ENCODE measurements at places on chromosomes 3 and 15.

DNA sequence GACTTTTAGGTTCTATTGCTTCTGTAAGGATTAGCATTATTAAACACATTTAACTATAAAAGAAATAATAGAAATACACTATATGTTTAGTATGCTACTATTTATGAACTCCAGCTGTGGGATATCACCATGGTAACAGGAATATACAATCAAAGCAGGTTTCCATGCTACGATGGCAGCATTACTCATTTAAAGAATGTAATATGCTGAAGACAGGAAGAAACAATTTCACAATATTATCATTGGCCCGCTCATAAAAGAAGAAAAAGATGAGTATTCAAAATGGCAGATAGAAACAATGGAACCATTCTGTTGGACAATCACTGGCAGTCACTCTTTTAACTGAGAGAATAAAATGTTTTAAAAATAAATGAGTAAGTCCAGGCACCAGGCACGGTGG lies 153.4 kb downstream of the CBLB start:
- DNase-seq: no peak

GRCh38 chr3:97949110-97949485 lies 23.1 kb downstream of the RIOX2 start:
- DNase-seq: no peak

DNA sequence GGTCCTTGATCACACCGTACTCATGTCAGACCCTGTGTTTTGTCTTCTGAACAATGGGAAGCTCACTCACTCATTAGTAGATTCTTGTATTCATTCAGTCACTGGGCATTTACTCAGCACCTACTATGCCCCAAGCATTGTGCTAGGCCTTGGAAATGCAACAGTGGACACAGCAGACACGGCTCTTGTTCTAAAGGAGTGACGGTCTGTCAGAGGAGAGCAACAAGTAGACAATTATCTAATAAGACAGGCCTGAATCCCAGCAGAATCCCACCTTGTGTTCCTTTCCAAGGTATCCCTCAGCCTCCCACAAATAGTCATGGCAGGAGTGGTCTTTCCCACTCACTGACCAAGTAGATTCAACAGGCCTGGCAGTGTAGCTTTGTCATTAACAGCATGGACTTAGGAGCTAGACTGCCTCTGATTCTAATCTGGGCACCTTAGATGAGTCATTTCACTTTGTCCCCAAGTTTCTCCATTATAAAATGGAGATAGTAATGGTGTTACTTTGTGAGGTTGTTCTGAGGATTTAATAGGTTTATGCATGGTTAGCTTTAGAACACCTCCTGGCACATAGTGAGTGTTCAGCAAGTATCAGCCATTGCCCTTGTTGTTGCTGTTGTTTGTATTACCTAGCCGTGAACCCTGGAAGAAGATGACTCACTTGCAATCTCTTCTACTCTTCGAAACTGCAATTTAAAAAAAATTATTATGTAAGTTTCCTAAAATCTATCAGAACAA lies 69.1 kb downstream of the SSUH2 start:
- DNase-seq: no peak

DNA sequence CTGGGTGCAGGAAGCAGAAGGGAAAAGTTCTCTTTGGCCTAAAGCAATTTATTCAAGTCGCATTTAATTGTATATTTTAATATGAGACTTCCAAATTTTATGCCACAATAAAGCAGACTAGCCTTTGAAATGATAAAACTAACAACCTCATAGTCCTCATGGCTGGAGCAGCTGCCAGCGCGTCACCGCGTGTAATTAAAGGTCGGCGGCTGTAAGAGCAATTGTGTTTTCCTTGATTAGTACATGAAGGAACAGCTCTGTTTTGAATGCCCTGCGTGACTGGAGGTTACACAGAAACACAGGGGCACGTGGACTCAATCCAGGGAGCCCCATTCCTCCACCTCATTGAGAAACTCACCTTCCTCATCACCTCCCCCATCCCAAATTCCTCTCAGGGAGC lies 10.1 kb upstream of the LRRC15 start:
- DNase-seq: peak; percentile 48

DNA sequence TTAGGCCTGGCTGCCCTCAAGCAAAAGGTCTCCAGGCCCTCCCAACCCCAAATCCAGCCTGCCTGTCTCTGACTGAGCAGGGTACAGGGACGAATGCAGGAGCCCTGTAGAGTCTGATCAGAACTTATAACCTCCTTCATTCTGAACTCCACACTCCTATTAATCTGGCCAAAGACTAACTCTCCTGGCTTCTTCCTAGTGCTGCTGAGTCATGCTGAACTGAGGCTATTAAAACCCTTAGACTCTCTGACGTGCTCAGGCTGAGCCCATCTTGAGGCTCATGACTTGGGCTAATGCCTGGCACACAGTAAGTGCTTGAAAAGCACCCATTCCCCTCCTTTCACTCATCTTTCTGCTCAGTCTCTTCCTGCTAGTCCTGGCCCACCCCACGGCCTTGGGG lies 81.9 kb downstream of the NUP210 start:
- no peak for DNase-seq

DNA sequence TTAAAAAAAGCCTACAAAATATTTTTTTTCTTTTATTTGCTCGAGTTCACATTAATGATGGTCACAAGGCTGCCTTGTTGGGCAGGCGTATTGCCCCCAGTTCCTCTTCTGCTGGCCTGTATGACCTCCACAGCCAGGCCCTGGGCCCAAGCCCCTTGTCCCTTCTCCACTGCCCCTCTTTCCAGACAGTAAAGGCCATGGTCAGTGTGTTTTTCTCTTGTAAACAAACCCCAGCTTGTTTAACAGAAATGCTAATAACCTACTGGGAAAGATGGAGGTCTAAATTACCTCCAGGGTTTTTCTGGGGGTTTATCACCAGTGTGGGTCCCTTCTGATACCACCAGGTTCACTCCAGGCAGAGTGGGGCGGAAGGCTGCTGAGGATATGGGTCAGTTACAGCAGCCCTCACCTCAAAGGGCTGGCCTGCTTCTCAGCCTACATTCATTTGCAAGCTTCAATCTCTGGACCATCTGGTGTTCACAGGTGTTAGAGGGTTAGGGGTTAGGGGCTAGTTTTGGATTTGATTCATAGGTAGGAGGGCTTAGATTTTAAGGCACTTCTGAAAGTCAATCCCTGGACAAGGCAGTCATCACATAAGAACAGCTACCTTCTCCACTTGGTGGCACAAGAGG lies 2.0 kb upstream of the MANF start:
- DNase-seq: peak; percentile 53

Measured in suprapubic skin (tissue), 4 donors.